ENCODE measurements at places on chromosomes 2 and 18. TPM values are rescaled to one million over a fixed set of nuclear protein-coding genes. Genes with fewer than 3 reads are reported as not detected.

DNA sequence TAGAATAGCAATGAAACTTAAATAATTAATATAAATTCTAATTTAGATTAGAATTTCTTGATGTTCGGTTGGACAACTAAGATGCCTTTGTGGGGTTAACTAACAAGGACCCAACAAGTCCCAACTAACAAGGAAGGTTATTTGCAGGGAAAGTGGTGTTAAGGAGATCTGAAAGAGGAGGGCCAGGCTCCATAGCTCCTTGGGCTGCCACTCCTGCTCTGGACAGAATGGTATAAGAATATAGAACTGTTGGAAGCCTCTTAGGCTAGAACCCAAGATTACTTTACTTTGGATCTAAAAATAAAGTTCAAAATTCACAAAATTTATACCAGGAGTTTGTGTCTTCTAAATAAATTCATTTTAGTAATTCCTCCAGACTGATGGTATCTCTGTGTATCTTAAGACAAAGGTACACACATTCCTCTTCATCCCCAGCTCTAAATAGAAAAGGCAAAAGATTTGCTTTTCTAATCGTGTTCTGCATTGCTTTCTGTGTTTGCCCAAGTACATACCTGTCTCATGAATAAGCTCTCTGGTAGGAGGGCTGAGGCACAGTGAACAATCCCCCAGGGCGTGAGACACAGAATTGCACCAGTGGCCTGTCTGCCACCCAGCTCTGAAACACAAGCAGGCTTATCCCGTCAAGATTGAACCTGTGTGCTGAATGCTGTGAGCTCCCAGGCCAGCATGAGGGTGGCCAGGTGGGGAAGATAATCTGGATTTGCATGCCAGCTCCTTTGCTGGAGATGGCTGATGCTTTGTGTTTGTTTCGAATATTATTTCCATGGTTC lies 176.0 kb downstream of the ACKR3 start:
- H3K27me3 ChIP-seq: no peaks in the 10 kb centered on the region
- H3K27ac ChIP-seq: no peak overlapping the region
- no peak for DNase-seq
- no peak overlapping the region for H3K4me3 ChIP-seq
- H3K4me1 ChIP-seq: no peaks in the 10 kb centered on the region
- H3K36me3 ChIP-seq: no peaks in the 10 kb centered on the region

GRCh38 chr18:63850020-63850419 lies 37.5 kb upstream of the SERPINB2 start:
- DNase-seq: no peak
- no peak overlapping the region for H3K4me3 ChIP-seq
- H3K4me1 ChIP-seq: no peaks in the 10 kb centered on the region
- no peaks in the 10 kb centered on the region for H3K27me3 ChIP-seq

EMILIN1 gene
- total RNA-seq: 0.79 TPM

GRCh38 chr2:158664987-158665386 lies 130.1 kb upstream of the DAPL1 start:
- no peaks in the 10 kb centered on the region for H3K27me3 ChIP-seq
- DNase-seq: no peak
- no peaks in the 10 kb centered on the region for H3K36me3 ChIP-seq
- H3K4me1 ChIP-seq: no peaks in the 10 kb centered on the region
- no peak overlapping the region for H3K27ac ChIP-seq

DNA sequence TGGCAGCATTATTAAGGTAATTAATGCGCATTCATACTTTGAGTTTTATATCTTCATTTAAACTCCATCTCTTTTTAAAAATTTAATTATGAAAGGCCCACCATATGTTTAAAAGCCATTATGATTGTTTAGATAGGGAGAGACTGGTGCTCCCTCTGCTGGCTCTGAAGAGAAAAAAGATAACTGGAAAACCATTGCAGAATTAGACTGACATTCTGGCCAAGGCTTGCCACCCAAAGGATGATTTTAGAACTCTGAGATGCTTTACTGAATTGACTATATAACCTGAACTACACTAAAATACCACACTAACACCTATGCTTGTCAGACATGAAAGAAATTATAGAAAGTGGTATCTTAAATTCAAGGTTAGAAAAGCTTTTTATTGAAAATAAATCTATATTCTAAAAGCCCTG lies 127.6 kb upstream of the SPOPL start:
- no peaks in the 10 kb centered on the region for H3K27me3 ChIP-seq
- H3K4me1 ChIP-seq: no peaks in the 10 kb centered on the region
- no peak overlapping the region for H3K27ac ChIP-seq
- DNase-seq: no peak
- H3K4me3 ChIP-seq: no peak overlapping the region
- H3K36me3 ChIP-seq: no peaks in the 10 kb centered on the region

- no peaks in the 10 kb centered on the region for H3K36me3 ChIP-seq
- no peaks in the 10 kb centered on the region for H3K27me3 ChIP-seq
- no peak for DNase-seq
- no peak overlapping the region for H3K27ac ChIP-seq
- H3K4me3 ChIP-seq: no peak overlapping the region
- no peaks in the 10 kb centered on the region for H3K4me1 ChIP-seq
These were observed 227.6 kb downstream of the SATB2 start for GRCh38 chr2:199230091-199230490.

DNA sequence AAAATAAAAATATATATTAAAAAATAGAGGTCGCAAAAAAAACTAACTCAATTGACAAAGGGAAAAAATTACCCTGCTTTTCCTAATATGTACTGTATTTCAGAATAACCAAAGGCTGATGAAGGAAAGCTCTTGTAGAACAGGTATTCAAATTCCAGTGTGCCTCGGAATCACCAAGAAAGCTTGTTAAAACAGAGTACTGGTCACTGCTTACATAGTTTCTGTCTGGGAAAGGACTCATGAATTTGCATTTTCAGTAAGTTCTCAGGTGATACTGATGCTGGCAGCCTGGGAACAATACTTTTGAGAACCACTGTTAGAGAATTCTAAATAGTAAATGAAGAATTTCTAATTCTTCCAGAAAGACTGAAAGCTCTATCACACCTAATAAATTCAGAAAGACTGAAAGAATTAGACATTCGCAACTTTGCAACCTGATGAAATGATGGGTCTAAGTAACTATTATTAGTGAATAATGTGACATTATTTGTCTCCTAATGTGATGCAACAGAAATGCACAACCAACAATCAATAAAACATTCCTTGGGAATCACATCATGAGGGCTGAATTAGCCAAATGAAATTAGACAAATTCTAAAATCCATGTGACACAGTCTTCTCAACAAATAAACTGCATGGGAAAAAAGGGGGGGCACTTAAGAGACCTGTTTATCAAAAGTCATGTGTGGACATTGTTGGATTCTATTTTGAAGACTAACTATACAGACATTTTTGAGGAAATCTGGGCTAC lies 21.9 kb downstream of the RPRD1A start:
- no peak for DNase-seq
- no peaks in the 10 kb centered on the region for H3K36me3 ChIP-seq
- H3K4me3 ChIP-seq: no peak overlapping the region
- peaks cover 17% of the 10 kb centered on the region for H3K4me1 ChIP-seq
- no peaks in the 10 kb centered on the region for H3K27me3 ChIP-seq

DNA sequence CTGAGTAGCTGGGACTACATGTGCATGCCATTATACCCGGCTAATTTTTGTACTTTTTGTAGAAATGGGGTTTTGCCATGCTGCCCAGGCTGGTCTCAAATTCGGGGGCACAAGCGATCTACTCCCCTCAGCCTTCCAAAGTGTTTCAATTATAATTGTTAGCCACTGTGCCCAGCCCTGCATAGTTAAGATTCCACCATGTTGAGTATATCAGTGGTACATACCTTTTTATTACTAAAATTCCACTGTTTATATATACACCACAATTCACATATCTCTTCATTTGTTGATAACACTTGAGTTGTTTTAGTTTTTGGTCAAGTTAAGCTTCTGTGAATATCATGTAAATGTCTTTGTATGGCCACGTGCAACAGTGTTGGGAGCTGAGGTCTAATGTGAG lies 12.8 kb upstream of the FMNL2 start:
- no peaks in the 10 kb centered on the region for H3K27me3 ChIP-seq
- no peak for DNase-seq
- H3K27ac ChIP-seq: no peak overlapping the region
- H3K36me3 ChIP-seq: no peaks in the 10 kb centered on the region
- no peak overlapping the region for H3K4me3 ChIP-seq

DNA sequence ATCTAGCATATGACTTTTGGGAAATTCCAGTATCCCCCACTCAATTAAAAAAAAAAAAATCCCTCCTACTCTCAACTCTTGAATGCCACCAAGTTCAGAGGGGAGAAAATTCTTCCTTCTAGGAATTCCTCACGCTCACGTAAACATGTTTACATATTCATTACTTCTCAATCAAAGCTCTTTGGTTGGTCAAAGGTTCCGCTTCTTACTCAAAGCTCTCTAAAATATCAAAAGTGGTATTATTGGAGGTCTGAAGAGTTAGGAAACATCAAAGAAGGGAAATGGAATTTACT lies 4.1 kb downstream of the DOCK10 start:
- peak overlapping the region; percentile 58 for H3K4me3 ChIP-seq
- no peaks in the 10 kb centered on the region for H3K27me3 ChIP-seq
- no peaks in the 10 kb centered on the region for H3K36me3 ChIP-seq
- DNase-seq: no peak

MC4R gene
- total RNA-seq: not detected

ALKAL2 gene
- not detected for total RNA-seq

OSR1 gene
- not detected for total RNA-seq

- H3K36me3 ChIP-seq: no peaks in the 10 kb centered on the region
- H3K27ac ChIP-seq: no peak overlapping the region
- no peaks in the 10 kb centered on the region for H3K4me1 ChIP-seq
These were observed 156.8 kb downstream of the CELF4 start for GRCh38 chr18:37408676-37409265.

- H3K4me3 ChIP-seq: no peak overlapping the region
- H3K36me3 ChIP-seq: no peaks in the 10 kb centered on the region
- no peak for DNase-seq
- H3K27me3 ChIP-seq: no peaks in the 10 kb centered on the region
- H3K27ac ChIP-seq: no peak overlapping the region
These were observed 83.5 kb downstream of the IRS1 start for GRCh38 chr2:226716126-226716525.

GRCh38 chr2:173772205-173772604 lies 193.0 kb downstream of the SP3 start:
- no peaks in the 10 kb centered on the region for H3K27me3 ChIP-seq
- DNase-seq: no peak
- no peak overlapping the region for H3K4me3 ChIP-seq
- H3K4me1 ChIP-seq: no peaks in the 10 kb centered on the region
- no peak overlapping the region for H3K27ac ChIP-seq

GRCh38 chr2:144372410-144373080 lies 147.4 kb downstream of the ZEB2 start:
- no peak overlapping the region for H3K27ac ChIP-seq
- H3K36me3 ChIP-seq: no peaks in the 10 kb centered on the region
- no peak overlapping the region for H3K4me3 ChIP-seq
- DNase-seq: no peak

Measured in CD8-positive, alpha-beta memory T cell (primary cell).